ENCODE measurements at places on chromosomes 7 and 10.

GRCh38 chr7:30836991-30837390 is 65.8 kb downstream of the MINDY4 start:
- DNase-seq, result peak; percentile 21

- no peak for DNase-seq
Observed at GRCh38 chr7:44124822-44125202, 1.5 kb upstream of the POLD2 start.

DNA sequence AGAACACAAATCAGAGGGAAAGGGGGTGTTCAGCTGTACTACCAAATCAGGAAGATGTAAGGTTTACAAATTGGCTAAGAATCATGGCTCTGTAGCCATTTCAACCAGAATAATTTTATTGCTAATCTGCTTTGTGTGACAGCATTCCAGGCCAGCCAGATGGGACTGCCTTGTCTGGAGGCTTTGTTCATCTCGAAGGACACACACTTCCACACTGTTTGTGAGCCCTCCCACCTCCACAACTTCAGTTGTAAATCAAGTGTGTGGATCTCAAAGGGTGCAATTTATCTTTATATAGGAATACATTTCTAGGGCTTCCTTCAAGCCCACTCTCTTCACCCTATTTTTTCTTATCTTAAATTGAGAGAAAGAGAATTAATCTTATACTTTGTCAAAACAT is 6.9 kb upstream of the OIT3 start:
- DNase-seq, result no peak

- DNase-seq, result no peak
Observed at GRCh38 chr7:14419531-14419930, 430.1 kb upstream of the ETV1 start.
